ENCODE measurements at places on chromosomes 6 and 20.
A peak's percentile ranks its signal among the peaks of the same experiment; 100 is the strongest.

DNA sequence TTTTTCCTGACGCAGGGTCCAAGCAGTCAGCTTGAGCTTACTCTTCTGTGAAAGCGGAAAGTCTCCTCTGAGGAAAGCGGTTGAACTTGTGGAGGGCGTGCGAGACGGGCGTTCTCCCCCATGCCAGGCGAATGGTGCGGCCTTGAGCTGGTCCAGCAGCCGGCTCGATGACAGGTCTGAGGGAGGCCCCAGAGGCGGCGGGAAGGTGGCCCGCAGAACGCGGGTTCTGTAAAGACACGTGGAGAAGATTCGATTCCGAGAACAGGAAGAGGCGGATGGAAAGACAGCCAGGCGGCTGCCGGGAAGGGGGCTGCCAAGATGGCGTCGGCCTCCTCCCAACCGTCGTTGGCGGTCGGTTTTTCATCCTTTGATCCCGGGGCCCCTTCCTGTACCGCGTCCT is 75.6 kb upstream of the TXNDC5 start:
- no peak overlapping the region for H3K27ac ChIP-seq
- H3K36me3 ChIP-seq: no peaks in the 10 kb centered on the region
- H3K4me1 ChIP-seq: no peaks in the 10 kb centered on the region
- H3K4me3 ChIP-seq: no peak overlapping the region
- H3K27me3 ChIP-seq: no peaks in the 10 kb centered on the region
- DNase-seq: no peak

- H3K4me3 ChIP-seq: no peak overlapping the region
- H3K4me1 ChIP-seq: no peaks in the 10 kb centered on the region
- no peaks in the 10 kb centered on the region for H3K27me3 ChIP-seq
- no peak for DNase-seq
Measured at GRCh38 chr6:163310973-163311383, 103.5 kb upstream of the QKI start.

DNA sequence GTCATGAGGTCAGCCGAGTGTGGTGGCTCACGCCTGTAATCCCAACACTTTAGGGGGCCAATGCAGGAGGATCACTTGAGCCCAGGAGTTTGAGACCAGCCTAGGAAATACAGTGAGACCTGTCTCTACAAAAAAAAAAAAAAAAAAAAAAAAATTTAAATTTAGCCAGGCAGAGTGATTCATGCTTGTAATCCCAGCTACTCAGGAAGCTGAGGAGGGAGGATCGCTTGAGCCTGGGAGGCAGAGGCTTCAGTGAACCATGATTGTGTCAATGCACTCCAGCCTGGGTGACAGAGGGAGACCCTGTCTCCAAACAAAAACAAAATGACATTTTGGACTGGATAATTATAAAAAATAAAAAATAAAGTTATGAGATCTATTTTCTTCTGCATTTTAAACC is 56.2 kb downstream of the ADGRF1 start:
- H3K36me3 ChIP-seq: no peaks in the 10 kb centered on the region
- H3K4me3 ChIP-seq: no peak overlapping the region
- no peak for DNase-seq
- no peaks in the 10 kb centered on the region for H3K27me3 ChIP-seq

GRCh38 chr20:13878566-13878965 is 93.7 kb downstream of the NDUFAF5 start:
- no peak overlapping the region for H3K4me3 ChIP-seq
- H3K27ac ChIP-seq: no peak overlapping the region
- no peaks in the 10 kb centered on the region for H3K27me3 ChIP-seq
- H3K36me3 ChIP-seq: no peaks in the 10 kb centered on the region
- DNase-seq: no peak

- no peaks in the 10 kb centered on the region for H3K36me3 ChIP-seq
- H3K4me3 ChIP-seq: no peak overlapping the region
- no peaks in the 10 kb centered on the region for H3K27me3 ChIP-seq
- no peak for DNase-seq
- H3K4me1 ChIP-seq: peaks cover 12% of the 10 kb centered on the region
Measured at GRCh38 chr20:50450881-50451752, 59.1 kb upstream of the PTPN1 start.

DNA sequence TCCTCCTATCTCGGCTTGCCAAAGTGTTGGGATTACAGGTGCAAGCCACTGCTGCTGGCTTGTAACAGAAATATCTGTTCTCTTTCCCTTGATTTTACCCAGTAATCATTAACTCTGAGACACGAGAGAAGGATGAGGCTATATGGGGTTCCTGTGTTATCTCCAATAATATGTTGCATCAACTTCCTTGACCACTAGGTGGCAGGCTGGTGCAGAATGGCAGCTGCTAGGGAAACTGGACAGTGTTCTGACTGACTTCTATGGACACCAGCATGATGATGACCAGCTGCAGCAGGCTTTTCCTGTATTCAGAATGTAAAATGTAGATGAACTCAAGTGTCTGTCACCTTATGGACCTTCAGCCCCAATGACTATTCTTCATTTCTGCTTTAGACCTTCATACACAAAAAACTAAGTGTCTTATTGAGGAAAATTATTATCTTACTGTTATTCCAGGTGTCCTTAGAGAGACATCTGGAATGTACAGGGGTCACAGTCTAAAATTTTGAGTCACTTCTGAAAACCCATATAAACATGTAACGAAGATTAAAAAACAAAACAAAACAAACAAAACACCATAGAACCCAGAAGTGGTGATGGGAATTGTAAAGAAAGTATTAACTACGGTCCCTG is 20.4 kb upstream of the CD109 start:
- no peaks in the 10 kb centered on the region for H3K27me3 ChIP-seq
- no peaks in the 10 kb centered on the region for H3K36me3 ChIP-seq
- peak; percentile 88 for DNase-seq
- H3K27ac ChIP-seq: no peak overlapping the region

- no peaks in the 10 kb centered on the region for H3K36me3 ChIP-seq
- H3K27ac ChIP-seq: no peak overlapping the region
- H3K27me3 ChIP-seq: no peaks in the 10 kb centered on the region
Measured at GRCh38 chr20:44336086-44336485, 757 bp upstream of the R3HDML start.

- no peak overlapping the region for H3K4me3 ChIP-seq
- H3K4me1 ChIP-seq: no peaks in the 10 kb centered on the region
Measured at GRCh38 chr6:125307150-125307838, 5.5 kb upstream of the HDDC2 start.

All from ascending aorta (tissue), 2 donors.